ENCODE measurements at places on chromosomes 5 and 9.

DNA sequence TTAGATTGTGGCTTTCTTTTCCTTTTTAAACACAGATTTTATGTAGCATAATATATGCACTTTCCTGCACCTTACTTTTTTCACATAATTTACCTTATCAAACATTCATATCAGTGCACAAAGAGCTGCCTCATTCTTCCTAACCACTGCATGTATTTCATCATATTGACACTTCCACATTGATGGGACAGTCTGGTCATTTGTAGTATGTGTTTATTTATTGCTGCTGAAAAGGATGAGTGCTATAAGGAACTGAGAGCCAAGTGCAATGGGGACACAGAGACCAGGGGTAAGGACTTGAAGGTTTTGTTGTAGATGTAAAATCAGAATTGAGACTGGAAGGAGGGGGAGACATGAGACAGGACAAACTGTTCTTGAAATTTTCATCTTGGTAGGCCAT, 193.8 kb downstream of the SMARCA2 start:
- H3K27ac ChIP-seq: no peak overlapping the region
- H3K27me3 ChIP-seq: no peaks in the 10 kb centered on the region
- no peak for DNase-seq
- peaks cover 9% of the 10 kb centered on the region for H3K4me1 ChIP-seq

- no peak for DNase-seq
- H3K4me1 ChIP-seq: no peaks in the 10 kb centered on the region
- peaks cover 2% of the 10 kb centered on the region for H3K27me3 ChIP-seq
Measured at GRCh38 chr5:179316111-179316551, 29.1 kb downstream of the ADAMTS2 start.

DNA sequence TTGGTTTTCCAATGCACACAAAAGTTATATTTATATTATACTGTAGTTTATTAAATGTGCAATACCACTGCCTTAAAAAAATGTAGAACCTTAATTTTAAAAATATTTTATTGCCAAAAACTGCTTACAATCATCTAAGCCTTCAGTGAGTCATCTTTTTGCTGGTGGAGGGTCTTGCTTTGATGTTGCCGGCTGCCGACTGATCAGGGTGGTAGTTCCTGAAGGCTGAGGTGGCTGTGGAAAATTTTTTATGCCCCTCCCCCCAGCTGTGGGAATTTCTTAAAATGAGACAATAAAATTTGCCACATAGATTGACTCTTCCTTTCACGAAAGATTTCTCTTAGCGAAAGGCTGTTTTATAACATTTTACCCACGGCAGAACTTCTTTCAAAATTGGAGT, 75.9 kb upstream of the SLC25A51 start:
- no peak for DNase-seq
- peaks cover 3% of the 10 kb centered on the region for H3K27me3 ChIP-seq
- H3K36me3 ChIP-seq: no peaks in the 10 kb centered on the region
- no peak overlapping the region for H3K4me3 ChIP-seq
- no peak overlapping the region for H3K27ac ChIP-seq

- no peak overlapping the region for H3K27ac ChIP-seq
- no peak overlapping the region for H3K4me3 ChIP-seq
- H3K36me3 ChIP-seq: peaks cover 6% of the 10 kb centered on the region
Measured at GRCh38 chr9:36791222-36791950, 218.7 kb downstream of the MELK start.

GRCh38 chr5:144315994-144316634, 145.4 kb downstream of the KCTD16 start:
- H3K4me1 ChIP-seq: no peaks in the 10 kb centered on the region
- H3K4me3 ChIP-seq: no peak overlapping the region
- no peak overlapping the region for H3K27ac ChIP-seq
- no peaks in the 10 kb centered on the region for H3K27me3 ChIP-seq
